ENCODE measurements at places on chromosomes 16 and 17.
A peak's percentile ranks its signal among the peaks of the same experiment; 100 is the strongest.

DNA sequence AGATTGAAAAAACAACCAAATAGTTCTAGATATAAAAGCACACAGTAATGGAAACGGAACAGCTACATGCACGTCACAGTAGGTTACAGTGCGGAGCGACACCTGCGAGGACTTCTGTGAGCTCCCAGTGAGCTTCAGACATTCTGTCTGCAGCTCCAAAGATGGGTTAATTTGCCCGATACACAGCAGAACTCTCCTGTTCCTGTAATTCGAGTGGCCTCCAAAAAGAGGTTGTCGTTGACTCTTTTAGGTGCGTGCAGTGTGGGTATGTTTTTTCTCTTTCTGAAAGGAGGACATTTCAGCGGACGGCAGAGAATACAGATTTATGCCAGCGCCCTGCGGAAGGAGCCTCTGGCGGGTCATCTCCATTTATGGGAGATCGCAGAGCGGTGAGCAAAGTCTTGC lies 2.9 kb downstream of the OR1F1 start:
- DNase-seq = no peak

DNA sequence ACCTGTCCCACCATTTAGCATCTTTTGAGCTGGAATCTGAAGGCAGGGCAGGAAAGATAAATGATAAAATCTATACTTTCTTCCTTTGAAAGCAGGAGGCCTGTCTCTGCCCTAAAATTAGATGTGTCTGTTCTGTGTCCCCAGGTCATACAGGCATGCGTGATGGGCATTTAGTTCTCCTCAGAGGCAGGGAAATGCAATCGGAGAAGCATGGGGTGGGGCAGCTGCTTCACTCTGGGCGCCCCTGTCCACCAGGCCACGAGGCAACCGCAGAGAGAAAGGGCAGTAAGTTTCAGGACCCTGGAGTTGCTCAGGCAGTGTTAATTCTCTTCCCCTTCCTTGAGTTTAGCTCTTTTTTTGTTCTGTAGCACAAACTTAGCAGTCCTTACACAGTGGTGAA lies 25.1 kb downstream of the CLUAP1 start:
- no peak for DNase-seq

DNA sequence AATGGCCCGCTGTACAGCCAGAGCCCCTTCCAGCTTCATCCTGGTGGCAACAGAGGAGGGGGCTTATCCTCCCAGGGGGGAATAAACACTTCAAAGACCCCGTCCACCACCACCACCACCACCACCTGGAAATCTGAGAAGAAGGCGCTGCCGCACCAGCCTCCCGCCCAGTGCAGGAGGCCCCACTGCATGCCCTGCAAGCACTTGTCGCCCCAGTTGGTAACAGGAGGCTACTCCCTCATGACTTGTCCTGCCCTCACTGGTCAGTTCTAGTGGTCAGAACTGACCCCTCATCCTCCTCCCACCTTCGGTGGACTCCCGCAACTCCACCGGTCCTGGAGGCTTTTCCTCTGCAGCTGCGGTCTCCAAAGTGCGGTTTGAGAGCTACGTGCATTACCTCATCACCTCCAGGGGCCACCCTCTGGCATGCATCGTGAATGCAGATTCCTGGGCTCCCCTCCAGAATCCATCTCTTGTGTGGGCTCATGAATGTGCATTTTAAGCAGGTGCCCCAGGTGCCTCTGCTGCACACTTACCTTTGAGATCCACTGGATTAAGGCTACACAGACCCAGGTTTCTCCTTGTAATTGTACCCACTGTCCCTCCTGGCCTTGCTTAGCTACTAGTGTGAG lies 71.8 kb downstream of the SRCIN1 start:
- DNase-seq = no peak

- no peak for DNase-seq
Observed at GRCh38 chr17:17228521-17229279, 8.3 kb downstream of the FLCN start.

DNA sequence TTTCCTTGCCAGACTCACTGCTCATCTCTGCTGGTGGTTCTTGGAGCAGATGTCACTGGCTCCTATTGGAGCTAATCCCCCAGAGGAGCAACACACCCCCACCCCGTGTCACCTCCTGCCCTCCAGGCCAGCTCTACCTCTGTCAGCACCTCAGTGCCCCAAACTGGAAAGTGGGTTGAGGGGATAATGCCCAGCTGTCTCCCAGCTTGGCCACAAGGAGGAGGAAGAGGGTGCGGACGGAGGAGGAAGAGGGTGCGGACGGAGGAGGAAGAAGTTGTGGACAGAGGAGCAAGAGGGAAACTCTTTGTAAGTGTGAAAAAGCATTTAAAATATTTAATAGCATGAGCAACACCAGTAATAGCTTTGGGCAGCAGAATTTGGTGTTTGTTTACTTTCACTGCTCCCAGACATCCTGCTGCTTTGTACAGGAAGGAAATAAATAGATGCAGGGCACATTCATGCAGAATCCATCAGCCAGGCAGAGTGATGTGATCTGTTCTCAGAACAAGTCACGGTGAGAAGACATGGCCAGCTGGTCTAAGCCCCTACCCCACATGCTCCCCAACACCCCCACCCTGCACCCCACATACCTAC lies 82.5 kb downstream of the C17orf67 start:
- no peak for DNase-seq

GRCh38 chr16:47037396-47037745 lies 63.9 kb upstream of the DNAJA2 start:
- peak; percentile 10 for DNase-seq

- no peak for DNase-seq
Observed at GRCh38 chr17:78001182-78001581, 42.7 kb downstream of the TNRC6C start.

DNA sequence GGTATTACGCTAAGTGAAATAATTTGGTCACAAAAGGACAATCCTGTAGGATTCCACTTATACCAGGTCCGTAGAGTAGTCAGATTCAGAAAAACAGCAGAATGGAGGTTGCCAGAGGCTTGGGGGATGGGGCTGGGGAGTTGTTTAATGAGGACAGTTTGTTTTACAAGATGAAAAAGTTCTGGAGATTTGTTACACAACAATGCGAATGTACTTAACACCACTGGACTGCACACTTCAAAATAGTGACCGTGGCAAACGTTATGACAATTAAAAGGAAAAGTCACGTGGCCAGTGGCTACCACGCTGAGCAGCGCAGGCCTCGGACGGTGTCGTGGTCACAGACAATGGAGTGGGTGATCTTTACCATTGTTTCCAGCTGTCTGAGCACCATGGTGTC lies 338.1 kb downstream of the SEC14L1 start:
- DNase-seq = no peak

GRCh38 chr17:17231621-17232302 lies 5.2 kb downstream of the FLCN start:
- DNase-seq = no peak

GRCh38 chr17:81142301-81143199 lies 22.8 kb upstream of the PVALEF start:
- peak; percentile 77 for DNase-seq
